ENCODE measurements at places on chromosomes 2 and 18. TPM values are rescaled to one million over a fixed set of nuclear protein-coding genes. Genes with fewer than 3 reads are reported as not detected.

Gene NT5C1B
- not detected for total RNA-seq

GRCh38 chr2:173249661-173250641 is 104.7 kb upstream of the CDCA7 start:
- DNase-seq = no peak
- H3K27ac ChIP-seq = no peak overlapping the region
- H3K4me1 ChIP-seq = no peaks in the 10 kb centered on the region

DNA sequence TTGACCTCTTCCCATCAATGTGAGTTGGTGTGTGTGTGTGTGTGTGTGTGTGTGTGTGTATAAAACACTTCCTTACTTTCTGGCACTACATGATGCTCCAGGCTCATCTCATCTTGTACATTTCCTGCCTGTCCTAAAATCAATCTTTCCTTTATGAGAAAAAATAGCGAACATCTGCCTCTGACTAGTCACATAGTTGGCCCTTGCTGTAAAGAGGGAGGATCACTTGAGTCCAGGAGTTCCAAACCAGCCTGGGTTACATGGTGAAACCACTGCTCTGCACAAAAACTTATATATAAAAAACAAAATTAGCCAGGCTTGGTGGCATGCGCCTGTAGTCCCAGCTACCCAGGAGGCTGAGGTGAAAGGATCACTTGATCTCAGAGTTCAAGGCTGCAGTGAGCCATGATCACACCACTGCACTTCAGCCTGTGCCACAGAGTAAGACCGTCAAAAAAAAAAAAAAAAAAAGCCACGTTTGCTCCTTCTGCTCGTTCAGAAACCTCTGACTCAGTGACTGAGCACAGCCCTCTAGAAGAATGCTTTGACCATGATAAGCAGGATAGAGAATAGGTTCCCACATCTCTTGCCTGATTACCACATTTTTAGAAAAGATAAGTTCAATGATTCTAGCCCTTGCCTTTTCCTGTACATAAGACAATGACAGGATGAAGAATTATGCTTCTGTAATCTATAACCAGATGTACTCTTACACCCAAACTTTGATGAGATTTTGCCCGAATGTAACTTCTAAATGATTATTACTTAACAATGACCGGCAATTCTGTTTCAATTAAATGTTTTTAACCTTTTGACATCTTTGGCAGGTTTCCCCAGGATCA is 45.2 kb upstream of the ST3GAL5 start:
- peak overlapping the region; percentile 52 for H3K27ac ChIP-seq
- H3K27me3 ChIP-seq = no peaks in the 10 kb centered on the region
- peak; percentile 48 for DNase-seq

Gene USP37
- 19.2 TPM for total RNA-seq

DNA sequence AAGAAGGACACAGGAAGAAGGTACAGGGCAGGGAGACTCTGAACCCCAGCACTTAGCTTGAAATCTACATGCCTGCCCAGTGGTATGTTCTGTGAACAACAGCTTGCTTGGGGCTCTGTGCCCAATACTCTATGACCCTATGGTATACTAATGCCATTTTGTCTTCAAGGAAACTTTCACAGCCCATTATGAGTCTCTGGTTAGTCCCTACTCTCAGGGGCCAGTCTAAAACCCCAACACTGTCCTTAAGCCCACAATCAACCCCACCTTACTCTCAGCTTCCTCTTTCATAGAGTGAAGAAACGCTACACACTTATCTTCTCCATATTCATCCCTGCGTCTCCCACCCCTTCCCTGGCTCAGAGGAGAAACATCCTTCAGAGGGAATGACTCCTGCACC is 16.0 kb downstream of the NEB start:
- no peaks in the 10 kb centered on the region for H3K27me3 ChIP-seq
- H3K27ac ChIP-seq = no peak overlapping the region
- no peaks in the 10 kb centered on the region for H3K36me3 ChIP-seq
- no peak overlapping the region for H3K4me3 ChIP-seq
- H3K4me1 ChIP-seq = no peaks in the 10 kb centered on the region

- no peak overlapping the region for H3K27ac ChIP-seq
- H3K27me3 ChIP-seq = no peaks in the 10 kb centered on the region
- no peak overlapping the region for H3K4me3 ChIP-seq
- no peak for DNase-seq
- H3K4me1 ChIP-seq = peaks cover 7% of the 10 kb centered on the region
Observed at GRCh38 chr2:2298081-2298480, 33.0 kb downstream of the MYT1L start.

Measured in SJSA1 (cell line).